ENCODE measurements at places on chromosomes 7 and 10.

GRCh38 chr7:121196286-121196685 lies 132.5 kb upstream of the WNT16 start:
- no peak for DNase-seq

- DNase-seq, result no peak
Measured at GRCh38 chr10:120984221-120984620, 133.1 kb downstream of the WDR11 start.

DNA sequence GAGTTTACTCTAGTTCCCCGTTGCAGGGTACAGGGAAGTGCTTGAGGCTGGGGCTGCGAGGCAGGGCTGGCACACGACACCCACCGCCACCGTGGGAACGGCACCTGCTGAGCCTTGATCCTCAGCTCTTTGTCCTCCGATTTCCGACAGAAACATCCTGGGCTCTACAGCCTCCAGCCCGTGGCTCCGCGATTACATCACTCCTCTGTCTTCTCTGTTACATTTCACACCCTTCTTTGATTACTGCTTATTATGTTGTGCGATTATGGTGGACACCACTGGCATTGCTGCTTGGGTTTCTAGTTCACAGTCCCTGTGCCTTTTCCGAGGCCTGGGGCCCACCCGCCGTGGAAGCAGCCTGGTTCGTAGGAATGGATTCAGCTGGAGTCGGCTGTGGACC lies 26.9 kb downstream of the FKBP6 start:
- DNase-seq, result no peak

- DNase-seq, result no peak
Measured at GRCh38 chr7:142800088-142800487, 29.3 kb downstream of the PRSS2 start.

DNA sequence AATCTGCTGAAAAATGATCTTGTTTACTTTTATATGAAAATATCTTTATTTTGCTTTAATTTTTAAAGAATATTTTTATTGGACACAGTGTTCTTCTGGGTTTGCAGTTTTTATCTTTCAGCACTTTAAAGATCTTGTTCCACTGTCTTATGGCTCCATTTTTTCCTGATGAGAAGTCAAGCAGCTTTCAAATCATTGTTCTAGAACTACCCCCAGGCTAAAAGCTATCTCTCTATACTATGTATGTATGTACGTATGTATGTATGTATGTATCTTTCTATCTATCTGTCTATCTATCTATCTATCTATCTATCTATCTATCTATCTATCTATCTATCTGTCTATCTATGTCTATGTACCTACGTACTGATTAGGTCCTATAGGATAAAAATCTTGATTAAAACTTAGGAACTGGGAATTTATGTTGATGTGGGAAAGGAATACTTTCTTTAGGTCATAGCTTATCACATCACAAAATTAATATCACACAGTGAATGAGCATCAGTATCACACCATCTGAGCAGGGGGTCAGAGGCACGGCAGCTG lies 35.4 kb upstream of the TSPAN13 start:
- DNase-seq, result no peak

All from AG09309 (cell line).